ENCODE measurements at places on chromosomes 5 and 9. TPM values are rescaled to one million over a fixed set of nuclear protein-coding genes. Genes with fewer than 3 reads are reported as not detected.

GRCh38 chr9:81570083-81570482 is 119.3 kb downstream of the TLE1 start:
- DNase-seq, result no peak

DNA sequence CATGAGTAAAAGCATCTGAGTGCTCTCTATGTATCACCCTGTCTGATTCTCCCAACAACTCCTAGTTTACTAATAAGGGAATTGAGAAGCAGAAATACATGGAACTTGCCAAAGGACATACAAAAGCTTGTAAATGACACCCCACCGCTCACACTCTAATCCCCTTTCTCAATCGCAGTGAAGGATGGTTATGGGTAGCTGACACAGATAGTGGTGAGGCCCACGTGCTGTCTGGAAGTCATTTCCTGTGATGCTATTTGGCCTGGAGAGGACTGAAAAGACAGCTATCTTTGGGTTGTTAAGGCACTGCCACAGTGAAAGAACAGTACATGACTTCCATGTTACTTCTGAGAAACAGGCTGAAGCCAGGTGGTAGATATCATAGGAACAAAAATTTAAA is 117.0 kb downstream of the GLIS3 start:
- no peak for DNase-seq

DNA sequence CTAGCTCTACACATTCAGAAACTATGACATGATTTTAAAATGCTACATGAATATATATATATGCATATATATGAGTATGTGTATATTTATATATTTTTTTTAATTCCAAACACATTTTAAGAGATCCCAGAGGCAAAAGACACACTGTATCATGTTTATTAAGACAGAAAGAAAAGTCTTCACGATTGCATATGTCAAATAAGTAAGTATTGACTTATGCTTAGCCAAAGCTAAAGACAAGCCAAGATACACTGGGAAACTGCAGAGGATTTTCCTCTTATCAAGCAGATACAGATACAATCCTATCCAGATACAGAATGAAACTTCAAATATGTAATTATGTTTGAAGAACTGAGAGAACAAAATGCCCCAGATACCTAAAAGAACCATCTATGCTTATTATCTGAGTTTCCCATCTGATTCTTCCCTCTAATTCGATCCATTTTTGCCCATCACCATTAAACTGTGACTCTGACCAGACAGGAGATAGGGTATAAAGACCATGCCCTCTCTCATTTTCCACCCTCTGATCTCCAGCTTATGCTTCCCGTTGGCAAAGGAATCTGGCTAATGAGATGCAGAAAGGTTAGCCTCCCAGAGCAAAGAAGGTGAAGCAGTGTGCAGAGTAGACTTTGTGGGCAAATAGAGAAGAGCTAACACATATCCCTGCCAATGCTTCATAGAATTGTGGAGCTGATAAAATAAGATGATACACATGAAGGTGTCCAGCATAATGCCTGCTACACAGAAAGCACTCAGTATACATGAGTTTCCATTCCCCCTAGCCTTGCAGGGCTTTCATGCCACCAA is 131.0 kb upstream of the TARS1 start:
- no peak for DNase-seq

- no peak for DNase-seq
Measured at GRCh38 chr5:20434786-20435185, 446.8 kb upstream of the CDH18 start.

DNA sequence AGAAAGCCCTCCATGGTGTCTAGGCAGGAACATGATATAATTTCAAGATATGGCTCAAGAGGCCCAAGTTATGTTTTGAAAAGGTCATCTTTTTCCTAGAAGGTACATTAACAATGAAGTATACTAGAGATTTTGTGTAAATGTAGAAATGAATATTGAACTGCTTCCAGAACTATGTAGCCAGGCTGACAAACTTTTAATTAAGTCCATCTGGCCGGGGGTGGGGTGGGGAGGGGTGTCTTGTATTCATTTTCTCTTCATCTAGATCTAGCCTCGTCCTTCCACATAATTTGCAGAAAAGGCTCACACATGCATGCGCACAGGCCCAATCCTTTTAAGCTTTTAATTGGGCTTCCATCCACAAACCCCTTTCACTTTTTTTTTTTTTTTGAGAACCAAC is 323.3 kb downstream of the ARL15 start:
- DNase-seq, result no peak

DNA sequence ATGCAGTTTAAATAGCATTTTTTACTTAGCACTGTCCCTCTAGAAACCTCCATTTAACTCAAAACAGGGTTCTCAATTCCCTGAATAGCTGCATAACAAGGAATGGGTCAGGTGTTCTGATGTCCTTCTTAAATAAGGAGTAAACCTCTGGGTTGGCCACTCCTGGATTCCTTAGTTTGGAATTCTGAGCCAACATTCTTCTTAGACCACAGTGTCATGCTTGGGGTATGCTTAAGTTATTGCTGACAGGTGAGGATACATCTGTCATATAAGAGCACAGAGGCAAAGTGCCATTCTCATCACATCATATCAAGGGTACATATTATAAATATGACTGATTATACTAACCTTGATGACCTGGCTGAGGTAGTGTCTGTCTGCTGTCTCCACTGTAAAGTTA is 179.9 kb upstream of the SEMA6A start:
- DNase-seq, result no peak

- DNase-seq, result no peak
Measured at GRCh38 chr5:159220206-159220605, 10.9 kb upstream of the RNF145 start.

EFNA5 gene
- 3.6 TPM for total RNA-seq
